RPMI8226 (cell line): ENCODE measurements at places on chromosomes 13 and 19.

- peak; percentile 62 for DNase-seq
Measured at GRCh38 chr13:23450340-23451046, 17.0 kb upstream of the SACS start.

DNA sequence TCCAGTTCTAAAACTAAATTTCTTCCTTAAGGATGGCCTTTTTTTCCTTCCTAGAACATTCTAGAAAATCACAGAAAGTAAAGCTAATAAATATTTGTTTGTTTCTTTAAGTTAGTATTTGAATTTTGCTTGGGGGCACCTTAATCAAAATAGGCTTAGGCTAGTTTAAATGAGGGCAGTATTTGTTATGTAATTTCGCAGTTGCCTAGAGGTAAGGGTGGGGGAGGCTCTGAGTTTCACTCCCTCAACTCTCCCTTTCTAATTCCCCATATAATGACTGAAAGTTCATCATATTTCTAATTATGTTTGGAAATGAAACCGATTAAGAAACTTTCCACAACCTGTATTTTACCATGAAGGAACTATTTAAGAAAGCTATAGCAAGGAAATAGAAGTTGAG is 40.6 kb downstream of the PCDH17 start:
- DNase-seq: no peak

DNA sequence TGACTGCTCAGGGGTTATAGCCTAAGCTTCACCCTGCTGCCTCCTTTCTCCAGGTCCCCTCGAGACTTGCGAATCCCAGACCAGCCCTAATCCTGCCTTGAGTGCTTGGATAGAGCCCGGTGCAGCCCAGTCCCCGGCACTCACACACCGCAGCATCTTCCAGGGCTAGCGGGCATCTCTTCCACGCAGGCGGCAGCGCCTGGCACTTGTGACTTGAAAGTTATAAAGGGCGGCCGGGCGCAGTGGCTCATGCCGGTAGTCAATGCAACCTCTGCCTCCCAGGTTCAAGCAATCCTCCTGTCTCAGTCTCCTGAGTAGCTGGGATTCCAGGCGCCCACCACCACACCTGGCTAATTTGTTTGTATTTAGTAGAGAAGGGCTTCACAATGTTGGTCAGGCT is 1.9 kb downstream of the WDR18 start:
- no peak for DNase-seq

DNA sequence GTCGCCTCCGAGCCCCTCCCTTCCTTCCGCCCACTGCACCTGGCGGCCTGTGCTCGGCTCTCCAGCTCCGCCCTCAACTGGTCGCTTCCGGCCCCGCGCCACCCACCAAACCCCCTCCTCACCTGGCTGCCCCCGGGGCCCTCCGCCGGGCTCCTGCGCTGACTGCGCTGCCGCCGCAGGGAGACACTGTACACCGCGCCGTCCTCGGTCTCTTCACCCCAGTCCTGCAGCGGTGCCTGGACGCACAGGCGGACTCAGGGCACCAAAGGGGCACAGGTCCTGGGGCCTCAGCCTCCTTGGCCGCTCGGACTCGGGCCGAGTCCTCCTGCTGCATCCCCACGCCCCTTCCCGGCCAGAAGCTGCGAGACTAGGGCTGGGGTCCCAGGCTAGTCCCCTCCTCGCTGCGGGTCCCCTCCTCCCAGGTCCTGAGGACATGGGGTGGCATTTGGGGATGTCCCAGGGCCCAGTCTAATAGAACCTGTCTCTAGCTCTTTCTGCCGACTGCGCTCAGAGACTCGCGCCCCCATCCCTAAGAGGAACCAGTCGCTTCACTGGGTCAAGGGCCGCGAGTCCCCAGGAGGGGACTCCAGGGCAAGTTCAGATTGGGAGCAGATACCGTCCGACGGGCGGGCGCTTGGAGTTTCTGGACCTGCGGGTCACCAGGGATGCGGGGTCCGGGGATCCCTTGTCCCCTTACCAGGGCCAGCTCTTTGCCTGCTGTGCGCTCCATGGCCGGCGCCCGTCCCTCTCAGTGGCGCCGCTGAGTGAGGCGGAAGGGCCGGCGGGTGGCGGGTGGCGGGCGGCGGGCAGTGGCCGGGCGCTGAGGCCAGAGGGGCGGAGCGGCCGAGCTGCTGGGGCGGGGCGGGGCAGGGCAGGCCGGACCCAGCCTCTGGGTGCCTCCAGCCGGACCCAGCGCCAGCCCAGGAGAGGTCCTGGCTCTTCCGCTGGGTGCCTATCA is at the start of gene RGL3:
Gene RGL3 (minus strand): TSS at position 766 of the 958 bp plus-strand sequence. CDS start 36 bp downstream, at position 730.
- peak; percentile 67 for DNase-seq

DNA sequence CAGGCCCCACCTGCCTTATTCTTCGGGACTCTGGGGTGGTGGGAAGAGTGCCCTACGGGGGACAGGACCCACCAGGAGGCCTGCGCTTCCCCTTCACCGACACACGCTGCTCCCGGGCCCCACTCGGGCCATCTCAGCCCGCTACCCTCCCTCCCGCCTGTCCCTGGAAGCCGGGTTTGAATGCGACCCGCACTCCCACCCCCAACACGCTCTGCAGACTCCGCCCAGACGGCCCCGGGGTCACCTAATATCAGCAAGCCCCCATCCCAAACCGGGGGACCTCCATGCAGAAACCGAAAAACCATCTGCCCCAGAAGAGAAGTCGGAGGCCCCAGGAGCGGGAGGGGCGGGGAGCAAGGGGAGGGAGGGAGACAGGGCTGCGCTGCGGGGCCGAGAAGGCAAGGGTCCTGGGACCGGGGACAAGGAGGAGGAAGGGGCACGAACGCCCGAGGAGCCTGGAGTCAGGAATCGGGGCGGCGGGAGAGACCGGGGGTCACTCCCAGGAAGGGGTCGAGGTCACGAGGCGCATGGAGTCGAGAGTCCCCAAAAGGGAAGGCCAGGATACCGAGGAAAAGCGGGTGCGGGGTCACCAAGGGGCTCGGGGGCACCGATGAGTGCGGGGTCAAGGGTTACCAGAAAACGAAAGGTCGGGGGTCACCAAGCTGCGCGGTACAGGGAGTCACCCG is 766 bp downstream of the SBNO2 start:
- peak; percentile 41 for DNase-seq

GRCh38 chr19:49887037-49887664 is 9.5 kb downstream of the IL4I1 start:
- no peak for DNase-seq

GRCh38 chr19:10270616-10271394 is at the start of gene ICAM1:
TSS of gene ICAM1 (plus strand) at chr19:10271120. CDS start at chr19:10271160, 40 bp downstream.
- DNase-seq: peak; percentile 94

DNA sequence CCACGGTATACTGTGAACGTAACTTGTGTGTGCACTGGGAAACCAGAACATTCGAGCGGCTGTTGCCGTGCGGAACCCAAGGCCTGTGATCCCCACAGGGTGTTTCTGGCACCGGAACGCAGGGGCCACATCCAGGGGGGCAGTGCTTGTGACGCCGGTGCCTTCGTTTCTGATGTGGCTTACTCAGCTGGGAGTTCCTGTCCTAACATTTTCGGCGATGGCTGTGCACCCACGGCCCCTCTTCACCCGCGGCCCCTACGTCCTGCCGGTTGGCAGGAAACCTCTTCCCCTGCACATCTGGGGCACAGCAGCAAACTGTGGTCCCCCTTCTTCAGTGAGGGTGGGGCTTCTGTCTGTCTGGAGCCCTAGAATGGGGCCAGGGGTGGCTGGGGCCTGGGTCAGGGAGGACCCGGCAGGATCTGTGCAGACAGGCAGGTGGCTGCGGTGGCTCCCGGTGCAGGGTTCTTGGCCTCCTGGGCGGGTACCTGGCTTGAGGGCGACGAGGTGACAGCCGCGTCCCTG is 26.2 kb downstream of the CSNK1G2 start:
- DNase-seq: no peak

- DNase-seq: no peak
Measured at GRCh38 chr13:102620516-102620915, 23.7 kb downstream of the TPP2 start.

DNA sequence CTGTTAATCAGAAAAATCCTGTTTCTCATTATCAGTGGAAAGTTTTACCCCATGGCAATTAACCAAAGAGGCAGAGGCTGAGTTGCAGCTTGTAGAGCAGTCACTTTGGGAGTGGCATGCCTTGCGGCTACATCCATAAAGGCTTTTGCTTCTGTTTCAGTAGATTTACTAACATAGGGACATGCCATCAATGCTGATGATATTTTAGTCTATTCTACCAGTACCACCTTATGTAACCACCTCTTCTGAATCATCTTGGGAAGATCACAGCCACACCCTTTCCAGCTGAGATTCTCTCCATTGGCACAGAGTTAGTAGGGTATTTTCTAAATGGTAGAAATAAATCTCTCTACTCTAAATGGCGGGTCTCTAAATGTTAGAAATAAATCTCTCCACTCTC is 37.5 kb downstream of the POSTN start:
- no peak for DNase-seq

DNA sequence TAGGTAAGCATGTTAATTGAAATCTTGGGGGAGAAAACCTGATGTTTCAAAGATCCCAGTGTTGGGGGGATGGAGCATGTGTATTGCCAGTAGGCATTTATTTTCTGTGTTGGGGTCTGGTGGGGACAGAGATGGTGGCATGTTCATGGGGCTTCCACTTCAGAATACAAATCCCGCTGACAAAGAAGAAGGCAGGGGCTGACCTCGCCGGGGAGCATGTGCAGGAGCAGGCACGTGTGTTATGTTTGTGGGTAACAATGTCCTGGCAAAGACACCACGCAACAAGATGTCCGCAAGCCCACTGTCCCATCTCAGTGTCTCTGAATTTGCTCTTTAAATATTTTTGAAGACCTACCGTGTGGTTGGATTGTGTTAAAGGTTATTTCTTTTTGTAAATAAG is 164.5 kb downstream of the TEX29 start:
- DNase-seq: no peak

- DNase-seq: peak; percentile 64
Measured at GRCh38 chr13:94548821-94549231, 47.1 kb downstream of the TGDS start.

- no peak for DNase-seq
Measured at GRCh38 chr13:38483623-38484022, 134.0 kb downstream of the UFM1 start.

DNA sequence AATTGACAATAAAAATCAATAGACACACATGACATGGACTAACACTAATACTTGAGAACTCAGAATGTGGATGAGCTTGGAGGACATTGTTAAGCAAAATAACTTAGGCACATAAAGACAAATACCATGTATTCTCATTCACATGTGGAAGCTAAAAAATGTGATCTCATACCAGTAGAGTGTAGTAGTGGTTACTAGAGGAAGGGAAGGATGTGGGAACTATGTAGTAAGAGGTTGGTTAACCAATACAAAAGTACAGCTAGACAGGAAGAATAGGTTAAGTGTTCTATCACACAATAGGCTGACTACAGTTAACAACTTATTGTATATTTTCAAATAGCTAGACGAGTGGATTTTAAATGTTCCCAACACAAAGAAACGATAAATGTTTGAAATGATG is 415.8 kb upstream of the KLF12 start:
- DNase-seq: no peak

GRCh38 chr19:44912854-44913253 is 1.6 kb upstream of the APOC1 start:
- no peak for DNase-seq

DNA sequence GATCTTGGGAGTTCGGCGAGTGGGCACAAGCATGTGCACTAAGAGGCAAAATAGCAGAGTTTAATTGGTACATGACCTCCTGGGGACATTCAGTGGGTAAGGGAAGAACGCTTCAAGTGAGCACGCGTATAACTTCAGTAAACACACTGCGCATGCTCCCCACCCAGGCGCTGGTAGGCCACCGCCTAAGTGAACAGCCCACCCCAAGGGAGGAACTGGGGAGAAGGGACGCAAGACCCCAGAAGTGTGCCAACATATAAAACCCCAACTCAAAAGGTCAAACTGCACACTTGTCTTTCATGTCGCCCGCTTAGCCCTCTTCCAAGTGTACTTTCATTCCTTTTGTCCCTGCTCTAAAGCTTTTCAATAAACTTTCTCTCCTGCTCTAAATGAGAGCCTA is 10.5 kb upstream of the NTN5 start:
- no peak for DNase-seq

DNA sequence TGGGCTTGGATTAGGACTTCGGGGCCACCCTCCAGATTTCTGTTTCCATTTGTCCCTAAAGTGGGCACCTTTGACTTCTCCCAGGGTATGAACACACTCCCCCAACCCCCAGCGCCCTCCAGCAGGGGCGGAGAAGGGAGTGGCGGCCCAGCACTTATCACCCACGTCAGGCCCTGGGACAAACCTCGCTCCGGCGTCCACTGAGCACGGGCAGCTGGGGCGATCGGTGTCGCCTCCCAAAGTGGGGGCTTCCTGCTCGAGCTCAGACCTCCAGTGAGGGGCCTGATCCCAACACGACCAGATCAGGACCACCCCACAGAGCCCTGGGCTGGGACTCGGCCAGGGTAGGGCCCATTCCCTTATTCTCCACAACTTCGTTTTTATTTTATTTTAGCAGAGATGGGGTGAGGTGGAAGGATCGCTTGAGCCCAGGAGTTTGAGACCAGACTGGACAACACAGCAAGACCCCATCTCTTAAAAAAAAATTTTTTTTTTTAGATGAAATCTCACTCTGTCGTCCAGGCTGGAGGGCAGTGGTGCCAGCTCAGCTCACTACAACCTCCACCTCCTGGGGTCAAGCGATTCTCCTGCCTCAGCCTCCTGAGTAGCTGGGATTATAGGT is 3.7 kb upstream of the TCF3 start:
- no peak for DNase-seq

DNA sequence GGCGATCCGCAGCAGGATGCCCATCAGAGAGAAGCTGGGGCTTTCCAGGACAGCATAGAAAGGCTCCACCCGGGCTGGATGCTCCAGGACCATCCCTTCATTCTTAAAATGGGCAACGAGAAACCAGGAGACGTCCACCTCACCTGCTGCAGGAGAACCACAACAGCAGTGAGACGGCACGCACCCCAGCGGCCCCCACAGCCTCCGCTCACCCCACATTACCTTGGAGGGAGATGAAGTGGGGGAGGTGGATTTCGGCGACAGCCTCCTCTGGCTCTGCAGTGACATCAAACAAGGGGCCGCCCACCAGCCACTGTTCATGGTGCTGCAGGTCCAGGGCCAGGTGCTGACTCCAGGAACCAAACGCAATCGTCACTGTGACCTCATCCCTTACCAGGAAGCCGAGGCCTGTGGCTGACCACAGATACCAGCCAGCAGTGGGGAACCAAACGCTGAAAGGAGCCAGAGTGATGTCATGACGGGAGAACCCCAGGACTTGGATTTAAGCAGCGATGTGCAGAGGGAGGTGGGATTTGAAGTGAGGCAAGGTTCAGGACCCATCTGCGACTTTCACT is 25.1 kb downstream of the CARD8 start:
- DNase-seq: no peak
